ENCODE measurements at places on chromosomes 2 and 18. TPM values are rescaled to one million over a fixed set of nuclear protein-coding genes. Genes with fewer than 3 reads are reported as not detected.

GRCh38 chr2:86633155-86633651 is 9.5 kb upstream of the RNF103 start:
- DNase-seq = no peak

DNA sequence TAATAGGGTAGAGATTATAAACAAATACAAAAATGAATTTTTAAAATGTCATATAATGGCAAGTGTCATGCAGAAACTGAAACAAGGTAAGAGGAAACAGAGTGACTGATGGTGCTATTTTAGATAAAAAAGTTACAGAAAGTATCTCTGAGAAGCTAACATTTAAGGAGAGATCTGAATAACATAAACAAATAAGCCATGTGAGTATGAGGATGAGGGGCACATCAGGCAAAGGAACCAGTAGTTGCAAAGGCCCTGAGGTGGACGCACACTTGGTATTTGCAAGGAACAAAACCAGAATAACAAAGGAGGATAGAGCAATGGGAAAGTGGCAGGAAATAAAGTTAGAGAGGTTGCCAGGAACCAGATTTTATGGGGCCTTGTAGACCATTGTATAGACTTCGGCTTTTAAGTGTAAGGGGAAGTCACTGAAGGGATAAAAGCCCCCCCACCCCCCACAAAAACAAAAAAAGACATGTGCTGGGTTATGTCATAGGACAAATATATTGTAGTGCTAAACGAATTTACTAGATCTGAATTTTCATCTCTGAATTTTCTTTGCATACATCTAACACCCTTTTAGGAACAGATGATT is 159.2 kb downstream of the DTNB start:
- no peak for DNase-seq

DNA sequence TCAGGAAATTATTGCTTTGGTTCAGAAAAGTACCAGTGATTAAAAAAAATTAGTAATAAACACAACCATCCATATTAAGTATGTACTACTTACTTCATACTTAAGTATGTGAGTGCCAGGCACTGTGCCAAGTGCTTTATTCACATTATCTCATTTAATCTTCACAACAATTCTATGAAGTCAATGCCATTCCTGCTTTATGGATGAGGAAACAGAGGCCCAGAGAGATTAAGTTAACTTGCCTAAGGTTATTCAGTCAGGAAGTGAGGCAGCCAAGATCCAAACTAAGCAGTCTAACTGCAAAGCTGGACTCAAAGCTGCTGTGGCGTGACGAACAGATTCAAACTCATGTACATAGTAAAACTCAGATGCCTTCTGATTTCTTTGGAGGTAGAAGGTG is 22.3 kb downstream of the DTNB start:
- peak; percentile 66 for DNase-seq

- DNase-seq = no peak
Measured at GRCh38 chr2:33326100-33326499, 150.3 kb upstream of the RASGRP3 start.

DNA sequence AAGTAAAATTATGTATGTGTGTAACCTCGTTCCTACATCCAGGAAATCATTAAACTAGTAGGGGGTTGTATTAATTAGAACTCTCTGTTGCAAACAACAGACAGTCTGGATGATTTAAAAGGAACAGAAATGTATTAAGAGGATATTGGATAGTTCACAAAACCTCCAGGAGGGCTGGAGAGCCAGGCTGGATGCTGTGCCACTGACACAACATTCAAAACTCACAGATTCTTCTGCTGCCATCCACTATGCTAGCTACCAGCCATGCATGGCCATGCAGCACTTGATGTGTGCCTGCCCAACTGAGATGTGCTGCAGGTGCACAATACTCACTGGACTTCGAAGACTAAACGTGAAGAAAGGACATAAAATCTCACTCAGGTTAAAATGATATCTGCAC is 48.2 kb upstream of the SH3RF3 start:
- no peak for DNase-seq

GRCh38 chr2:189698020-189698887 is 23.8 kb downstream of the ANKAR start:
- peak; percentile 70 for DNase-seq

- DNase-seq = no peak
Measured at GRCh38 chr2:11498543-11499034, 32.6 kb upstream of the E2F6 start.

GRCh38 chr2:128264881-128265607 is 53.6 kb downstream of the HS6ST1 start:
- DNase-seq = no peak

- DNase-seq = peak; percentile 59
Measured at GRCh38 chr18:25066516-25066915, 285.4 kb downstream of the ZNF521 start.

DNA sequence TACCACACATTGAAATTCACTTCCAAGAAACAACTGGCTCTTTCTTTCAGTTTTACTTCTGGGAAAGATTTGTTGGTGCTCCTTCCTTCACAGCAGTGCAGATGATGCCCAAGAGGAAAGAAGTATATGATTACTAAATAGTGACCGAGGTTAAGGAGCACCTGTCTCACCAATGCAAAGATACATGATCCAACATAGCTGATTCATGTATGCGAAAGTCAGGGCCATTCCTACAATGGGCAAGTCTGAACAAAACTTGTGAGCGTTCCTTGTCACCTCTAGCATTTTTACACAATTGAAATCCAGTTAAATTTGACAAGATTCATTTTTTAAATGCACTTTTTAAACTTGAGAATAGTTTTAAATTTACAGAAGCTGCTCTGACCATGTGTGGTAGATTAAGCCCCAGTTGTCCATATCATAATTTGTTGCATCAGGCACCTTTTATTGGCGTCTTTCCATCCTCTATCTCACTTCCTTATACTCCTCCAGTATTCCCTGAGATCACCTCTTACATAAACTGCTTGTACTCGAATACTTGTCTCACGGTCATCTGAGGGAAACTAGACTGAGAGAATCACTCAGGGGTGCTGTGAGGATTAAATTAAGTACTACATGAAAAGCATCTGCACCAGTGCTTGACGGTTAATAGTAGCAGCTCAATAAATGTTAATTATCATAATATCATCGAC is 438.8 kb upstream of the CDH20 start:
- DNase-seq = peak; percentile 14

- DNase-seq = no peak
Measured at GRCh38 chr18:68391801-68392200, 323.1 kb downstream of the TMX3 start.

- no peak for DNase-seq
Measured at GRCh38 chr2:186559848-186560247, 30.0 kb upstream of the ITGAV start.

- DNase-seq = peak; percentile 49
Measured at GRCh38 chr2:69381337-69381737, 5.7 kb downstream of the GFPT1 start.

DNA sequence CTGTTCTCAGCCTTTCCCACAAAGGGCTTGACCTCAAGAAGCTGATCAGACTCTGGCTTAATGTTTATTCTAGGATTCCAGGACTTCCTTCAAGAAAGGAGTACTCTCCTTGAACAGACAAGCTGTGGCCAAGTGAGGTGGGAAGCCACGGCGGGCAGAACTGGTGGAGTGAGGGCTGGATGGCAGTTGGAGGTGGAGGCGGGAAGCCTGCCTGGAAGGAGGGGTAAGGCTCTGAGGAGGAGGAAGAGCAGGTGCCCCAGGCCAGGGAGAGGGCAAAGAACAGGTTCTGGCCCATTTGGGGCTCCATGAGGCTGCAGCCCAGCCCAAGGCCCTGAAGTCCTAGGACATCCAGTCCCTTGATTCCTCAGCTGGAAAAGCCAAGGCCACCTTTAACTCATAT is 143.9 kb downstream of the CYP26B1 start:
- DNase-seq = no peak

Gene TWIST2
- 118 TPM for total RNA-seq
